ENCODE measurements at places on chromosomes 12 and 14.

DNA sequence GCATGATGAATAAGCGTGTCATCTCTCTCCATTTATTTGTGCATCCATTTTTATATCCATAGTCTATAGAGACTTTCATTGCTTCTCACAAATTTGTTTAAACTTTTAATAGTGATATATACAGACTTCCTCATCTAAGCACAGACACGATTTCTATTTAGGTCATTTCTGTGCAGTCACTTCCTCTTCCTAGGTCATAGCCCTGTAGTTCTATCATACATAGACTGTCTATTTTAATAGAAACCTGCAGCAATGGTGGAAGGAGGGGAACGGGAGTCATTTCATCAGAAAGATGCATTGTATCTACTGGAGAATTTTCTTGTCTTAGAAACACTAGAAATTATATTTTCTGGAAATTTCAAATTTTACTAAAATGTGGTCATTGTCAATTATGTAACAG, 133.4 kb upstream of the FGD4 start:
- DNase-seq: no peak

GRCh38 chr14:51513281-51513680, 138.4 kb upstream of the FRMD6 start:
- DNase-seq: no peak

GRCh38 chr12:122133192-122133950, 40.6 kb downstream of the IL31 start:
- DNase-seq: no peak

GRCh38 chr14:75297411-75298040, 18.9 kb downstream of the FOS start:
- DNase-seq: no peak

DNA sequence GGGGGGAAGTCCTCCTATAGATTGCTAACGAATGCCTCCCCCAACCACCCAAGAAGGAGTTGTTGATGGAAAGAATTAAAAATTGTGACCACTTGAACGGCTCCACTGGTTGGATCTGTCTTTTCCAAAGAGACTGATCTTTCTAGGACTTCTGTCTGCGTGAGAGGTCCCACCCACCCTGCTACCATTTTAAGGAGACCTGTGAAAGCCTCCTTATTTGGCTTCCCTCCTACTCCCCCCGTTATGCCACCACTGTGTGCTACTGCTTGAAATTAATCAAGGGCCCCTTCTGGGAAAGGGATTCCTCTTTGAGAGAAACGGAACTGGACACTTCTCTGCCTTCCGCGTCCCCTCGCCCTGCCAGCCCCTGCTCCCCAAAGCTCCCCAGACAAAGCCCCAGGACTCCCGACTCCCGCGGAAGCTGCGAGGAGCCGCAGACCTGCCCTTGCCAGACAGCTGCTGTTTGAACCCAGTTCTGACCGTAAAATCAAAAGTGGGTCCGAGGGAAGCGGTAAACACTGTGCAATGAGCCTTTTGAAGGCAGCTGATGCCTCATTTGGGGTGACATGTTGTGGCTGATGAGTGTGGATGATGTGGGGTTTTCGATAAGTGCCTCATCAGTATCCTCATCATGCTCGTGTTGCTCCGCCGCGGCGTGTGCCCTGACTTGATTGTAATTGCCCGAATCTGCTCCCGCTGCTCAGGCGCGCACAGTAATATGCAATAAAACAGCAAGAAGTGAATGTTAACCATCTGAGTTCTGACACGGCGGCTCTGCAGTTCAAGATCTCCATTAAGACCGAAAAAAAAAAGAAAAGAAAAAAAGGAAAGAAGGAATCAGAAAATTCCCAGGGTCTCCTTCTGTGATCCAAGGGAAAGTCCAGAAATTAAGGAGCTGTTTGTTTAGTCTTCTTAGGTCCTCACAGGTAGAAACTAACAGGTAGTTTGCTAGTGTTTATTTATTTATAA, 48.2 kb downstream of the MBIP start:
- DNase-seq: no peak

DNA sequence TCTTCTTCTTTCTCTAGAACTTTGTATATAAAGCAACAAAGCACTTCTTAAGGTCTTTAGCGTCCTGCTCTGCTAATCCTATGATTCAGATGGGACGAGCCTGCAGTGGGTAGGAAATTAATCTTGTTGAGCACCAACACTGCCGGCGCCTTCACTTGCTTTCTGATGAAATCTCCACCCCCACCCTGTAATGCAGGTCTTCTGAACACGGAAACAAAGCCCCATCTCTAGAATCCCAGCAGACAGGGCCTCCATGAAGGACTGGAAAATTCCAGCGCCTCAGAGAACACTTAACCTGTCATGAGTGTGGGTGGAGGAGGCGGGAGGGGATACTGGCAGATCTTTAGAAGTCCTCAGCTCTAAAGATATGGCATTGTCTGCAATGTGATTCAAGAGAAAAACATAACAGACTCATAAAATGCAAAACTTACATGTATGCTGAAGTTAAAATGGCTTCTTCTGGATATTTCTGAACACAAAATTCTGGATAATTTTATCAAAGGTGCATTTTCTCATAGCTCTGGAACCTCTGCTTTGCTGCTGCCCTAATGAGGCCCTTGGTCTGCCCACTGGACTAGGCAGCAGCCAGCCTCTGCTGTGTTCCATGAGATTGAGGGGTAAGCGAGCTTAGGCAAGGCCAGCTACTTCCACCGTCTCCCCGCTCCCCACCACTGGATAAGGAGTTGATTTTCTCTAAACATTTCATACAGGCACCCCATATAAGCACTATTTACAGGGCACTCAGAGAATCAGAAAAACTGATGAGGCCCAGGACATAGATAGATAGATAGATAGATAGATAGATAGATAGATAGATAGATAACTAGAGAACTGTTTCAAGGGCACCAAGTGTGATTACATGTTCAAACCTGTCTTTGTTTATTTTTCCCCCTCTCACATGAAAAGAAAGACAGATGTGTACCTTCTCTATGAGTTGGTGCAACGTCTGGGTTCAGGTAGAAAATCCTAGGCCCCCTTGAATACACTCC, 43.1 kb downstream of the ZFP36L1 start:
- DNase-seq: no peak

DNA sequence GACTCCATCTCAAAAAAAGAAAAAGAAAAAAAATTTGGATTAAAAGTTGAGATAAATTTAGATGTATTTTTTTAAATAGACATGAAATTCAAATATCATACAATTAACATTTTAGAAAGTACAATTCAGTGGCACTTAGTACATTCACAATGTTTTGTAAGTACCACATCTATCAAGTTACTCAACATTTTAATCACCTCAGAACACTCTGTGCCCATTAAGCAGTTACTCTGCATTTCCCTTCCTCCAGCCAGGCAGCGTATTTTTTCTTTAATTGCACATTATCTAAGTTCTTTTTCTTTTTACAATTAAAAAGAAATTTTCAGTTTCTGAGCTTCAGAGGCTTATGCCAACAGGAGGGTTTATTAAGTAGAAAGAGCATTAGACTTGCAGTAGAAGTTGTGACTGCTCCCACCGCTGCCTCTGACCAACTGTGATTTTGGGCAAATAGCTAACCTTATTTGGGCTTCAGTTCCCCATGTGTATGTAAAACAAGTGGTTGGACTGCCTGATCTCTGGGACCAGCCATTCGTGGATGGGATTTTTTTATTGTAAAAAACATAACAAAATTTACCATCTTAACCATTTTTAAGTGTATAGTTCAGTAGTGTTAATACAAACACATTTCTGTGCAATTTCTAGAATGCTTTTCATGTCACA, 65.7 kb downstream of the WNK1 start:
- DNase-seq: no peak

DNA sequence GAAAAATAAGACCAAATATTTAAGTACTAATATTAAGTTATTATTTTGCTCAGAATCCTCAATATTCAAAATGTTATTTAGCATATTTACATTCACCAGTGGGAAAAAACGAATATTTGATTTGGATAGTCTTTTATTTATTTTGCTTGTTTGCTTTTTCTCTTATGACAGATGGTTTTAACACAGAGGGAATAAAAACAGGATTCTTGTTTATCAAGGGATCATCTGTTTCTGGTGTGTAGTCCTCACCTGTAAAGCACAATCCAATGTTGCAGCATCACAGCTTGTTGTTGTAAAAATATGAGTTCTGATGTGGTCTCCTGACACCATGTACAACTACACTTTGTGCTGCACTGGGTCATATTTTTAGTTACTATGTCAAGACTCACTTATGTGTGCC, 103.9 kb downstream of the AVPR1A start:
- no peak for DNase-seq

GRCh38 chr12:72025524-72025923, 86.9 kb downstream of the TPH2 start:
- DNase-seq: no peak

DNA sequence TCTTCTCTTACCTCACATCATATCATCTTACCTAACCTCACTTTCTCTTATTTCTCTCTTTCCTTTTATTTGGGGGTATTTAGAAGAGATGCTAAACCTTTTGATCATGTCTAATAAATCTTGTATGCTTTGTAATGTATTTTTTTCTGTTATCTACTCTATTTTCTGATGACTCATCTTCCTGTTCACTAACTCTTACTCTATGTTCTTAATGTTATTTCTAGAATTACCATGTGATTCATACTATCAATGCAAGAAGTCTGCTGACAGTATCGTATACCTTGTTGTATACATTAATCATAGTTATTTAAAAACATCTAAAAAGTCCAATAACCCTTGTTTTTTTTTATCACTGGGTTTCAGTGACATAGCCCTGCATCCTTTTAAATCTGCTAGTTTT, 62.3 kb downstream of the MGAT4C start:
- no peak for DNase-seq

Measured in NCI-H510A (cell line).